ENCODE measurements at places on chromosomes 4 and X.

GRCh38 chrX:106725931-106726330 is 570 bp upstream of the RNF128 start:
- DNase-seq: no peak

- no peak for DNase-seq
These were observed 20.4 kb downstream of the PIN4 start for GRCh38 chrX:72201836-72202536.

DNA sequence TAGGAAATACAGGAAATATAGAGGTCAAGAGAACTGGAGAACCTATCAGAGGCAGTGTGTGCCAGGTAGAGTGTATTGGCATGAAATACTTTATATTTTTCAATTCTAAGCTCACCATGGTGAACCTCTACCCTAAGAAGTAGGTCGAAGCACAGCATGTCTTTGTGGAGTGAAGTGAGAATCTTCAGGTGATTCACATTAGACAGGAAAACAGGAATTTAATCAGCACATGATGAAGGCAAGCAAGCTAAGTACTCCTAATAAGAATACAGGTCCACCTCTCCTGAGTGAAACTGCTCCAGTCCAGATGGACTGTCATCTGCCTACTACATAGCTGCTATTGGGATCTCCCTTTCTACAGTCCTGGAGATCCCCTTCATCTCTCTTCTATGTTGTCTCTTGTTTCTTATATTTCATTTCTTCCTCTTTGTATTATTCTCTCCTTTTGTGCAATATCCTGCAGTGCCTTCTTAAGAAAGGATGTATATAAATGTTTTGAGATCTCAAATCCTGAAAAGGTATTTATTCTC is 159.0 kb downstream of the LRBA start:
- DNase-seq: no peak

GRCh38 chr4:5828005-5828391 is 64.9 kb downstream of the CRMP1 start:
- DNase-seq: no peak
